ENCODE measurements at places on chromosomes 1 and 21.

DNA sequence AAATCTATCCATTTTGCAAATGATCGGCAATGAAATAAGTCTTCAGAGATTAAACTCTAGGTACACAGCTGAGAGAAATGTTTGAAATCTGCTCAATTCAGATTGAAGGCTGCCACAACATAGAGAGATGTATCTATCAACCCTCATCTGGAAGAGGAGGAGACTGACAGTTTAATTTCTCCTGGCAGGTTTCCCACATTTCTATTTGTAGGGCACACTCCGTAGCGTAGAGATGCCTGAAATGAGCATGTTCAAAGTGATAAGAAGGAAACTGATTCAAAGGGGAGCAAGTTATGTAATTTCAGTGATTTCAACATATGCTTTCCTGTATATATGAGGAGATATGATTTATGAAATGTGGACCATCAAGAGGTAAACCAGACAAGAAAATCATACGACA is 44.1 kb downstream of the NIBAN1 start:
- no peak for DNase-seq

DNA sequence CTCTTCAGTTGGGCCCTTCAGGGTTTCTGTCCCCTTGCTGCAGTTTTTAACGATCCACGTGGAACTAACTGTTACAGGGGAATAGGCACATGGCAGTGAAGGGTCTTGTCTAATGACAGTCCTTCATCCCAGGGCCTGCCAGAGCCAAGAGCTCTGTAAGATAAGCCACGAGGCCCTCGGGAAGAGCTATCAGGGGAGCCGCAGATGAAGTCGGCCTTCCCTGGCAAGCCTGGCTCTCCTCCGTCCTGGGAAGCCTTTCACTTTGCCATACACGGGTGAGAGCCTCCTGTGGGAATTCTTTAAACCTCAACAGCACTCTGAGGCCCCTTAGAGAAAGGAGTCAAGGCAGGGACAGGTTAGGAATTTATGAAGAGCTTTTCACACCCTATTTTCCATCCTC is 29.0 kb downstream of the ACP6 start:
- no peak for DNase-seq

GRCh38 chr1:71706029-71706671 is 576.2 kb downstream of the NEGR1 start:
- DNase-seq, result no peak

DNA sequence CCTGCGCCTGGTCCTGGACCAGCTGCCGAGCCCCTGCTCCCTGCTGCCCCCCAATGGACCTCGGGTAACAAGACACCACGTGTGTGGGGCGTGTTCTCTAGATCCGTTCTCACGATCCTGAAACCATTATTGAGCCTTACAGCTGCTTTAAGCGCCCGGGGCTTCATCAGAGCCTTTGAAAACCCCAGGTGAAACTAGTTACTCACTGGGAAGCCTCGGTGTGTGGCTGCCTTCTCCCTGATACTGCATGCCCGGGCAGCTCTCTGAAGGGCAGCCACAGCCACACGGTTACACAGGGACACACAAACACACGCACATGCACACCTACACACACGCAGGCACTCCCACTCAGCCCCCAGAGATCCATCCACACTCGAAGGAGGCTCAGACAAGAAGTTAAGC is 5.3 kb downstream of the HES2 start:
- DNase-seq, result no peak

GRCh38 chr1:8174807-8175206 is 143.1 kb upstream of the SLC45A1 start:
- DNase-seq, result no peak

DNA sequence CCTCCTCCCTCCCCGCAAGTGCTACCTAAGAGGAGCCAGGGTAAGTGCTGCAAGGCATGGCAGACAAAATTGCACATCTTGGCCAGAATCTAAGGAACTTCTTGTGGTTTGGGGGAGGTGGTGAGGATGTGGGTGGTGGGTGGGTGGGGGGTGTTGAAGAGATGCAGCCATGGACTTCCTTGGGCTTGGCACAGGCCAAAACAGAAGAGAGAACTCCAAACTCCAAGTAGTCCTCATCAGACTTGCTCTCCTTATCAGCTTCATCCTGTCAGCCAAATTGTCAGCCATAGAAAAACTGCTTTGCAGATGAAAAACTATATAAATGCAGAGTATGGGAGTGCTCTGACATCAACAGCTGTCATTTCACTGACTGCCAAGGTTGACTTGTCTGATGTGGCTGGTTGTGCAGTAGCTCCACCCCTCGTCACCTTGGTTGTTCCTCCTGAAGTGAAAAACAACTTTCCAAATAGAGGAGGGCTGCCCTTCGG is 7.1 kb downstream of the AMIGO1 start:
- no peak for DNase-seq

DNA sequence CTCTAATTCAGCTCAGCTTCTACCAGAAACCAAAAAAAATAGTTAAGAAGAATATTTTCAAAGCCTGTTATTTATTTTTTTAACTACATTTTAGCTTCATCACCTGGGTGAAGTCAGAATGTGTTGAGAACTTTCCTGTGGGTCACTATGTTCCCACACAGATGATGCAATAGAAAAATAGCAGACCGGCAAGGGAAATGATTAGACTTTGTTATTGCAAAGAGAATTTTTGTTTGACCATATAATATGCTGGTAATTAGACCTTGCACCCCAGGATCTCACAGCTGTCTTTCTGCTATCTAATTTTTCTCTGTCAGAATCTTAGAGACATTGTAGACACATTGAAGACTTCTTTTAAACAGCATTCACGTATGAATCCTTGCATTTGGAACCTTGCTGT is 299.3 kb downstream of the TBX15 start:
- DNase-seq, result no peak

DNA sequence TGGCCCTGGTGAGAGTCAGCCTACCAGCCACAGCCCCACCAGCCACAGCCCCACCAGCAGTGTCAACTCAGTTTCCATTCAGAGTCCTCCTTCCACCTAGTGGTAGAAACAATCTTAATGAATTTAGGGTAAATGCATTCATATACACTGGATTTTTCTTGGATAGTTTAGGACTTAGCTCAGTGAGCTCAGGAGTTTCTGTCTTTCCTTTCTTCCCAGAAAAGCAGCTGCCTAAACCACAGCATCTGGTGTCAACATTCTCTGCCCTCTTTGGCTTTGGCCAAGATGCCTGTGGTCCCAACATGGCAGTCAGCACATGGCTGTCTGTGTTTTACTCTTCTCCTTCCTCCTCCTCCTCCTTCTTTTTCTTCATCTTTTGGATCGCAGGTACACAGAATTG is 94.0 kb downstream of the CLIC6 start:
- no peak for DNase-seq

DNA sequence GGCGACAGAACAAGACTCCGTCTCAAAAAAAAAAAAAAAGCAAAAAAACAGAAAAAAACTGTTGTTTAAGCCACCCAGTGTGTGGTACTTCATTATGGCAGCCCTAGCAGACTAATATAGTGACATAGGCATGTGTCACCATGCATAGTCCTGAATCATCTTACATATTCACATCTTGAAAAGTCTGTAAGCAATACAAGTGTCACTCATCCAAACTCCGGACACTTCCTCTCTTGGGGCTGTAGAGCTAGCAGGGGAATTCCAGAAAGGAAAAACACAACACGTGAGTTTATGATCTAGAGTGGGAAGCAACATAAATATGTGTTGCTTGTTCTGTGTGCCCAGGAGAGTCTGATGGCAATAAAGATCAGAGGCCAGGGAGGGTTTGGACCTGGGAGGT is 81.6 kb upstream of the KCNE2 start:
- DNase-seq, result no peak

- DNase-seq, result no peak
Measured at GRCh38 chr1:180691322-180691913, 59.6 kb downstream of the XPR1 start.

GRCh38 chr1:116377541-116378529 is 4.8 kb downstream of the ATP1A1 start:
- DNase-seq, result no peak

- peak; percentile 82 for DNase-seq
Measured at GRCh38 chr1:24502709-24503058, at the start of gene RCAN3. TSS of gene RCAN3 (plus strand) at chr1:24502836. CDS start at chr1:24514373, 11,537 bp downstream.

- no peak for DNase-seq
Measured at GRCh38 chr1:45554198-45554597, 3.6 kb downstream of the AKR1A1 start.

GRCh38 chr1:202023001-202023433 is 12.6 kb downstream of the ELF3 start:
- DNase-seq, result no peak

- no peak for DNase-seq
Measured at GRCh38 chr21:37060296-37060695, 12.6 kb downstream of the PIGP start.

GRCh38 chr1:84540759-84541158 is 33.5 kb downstream of the CTBS start:
- no peak for DNase-seq

DNA sequence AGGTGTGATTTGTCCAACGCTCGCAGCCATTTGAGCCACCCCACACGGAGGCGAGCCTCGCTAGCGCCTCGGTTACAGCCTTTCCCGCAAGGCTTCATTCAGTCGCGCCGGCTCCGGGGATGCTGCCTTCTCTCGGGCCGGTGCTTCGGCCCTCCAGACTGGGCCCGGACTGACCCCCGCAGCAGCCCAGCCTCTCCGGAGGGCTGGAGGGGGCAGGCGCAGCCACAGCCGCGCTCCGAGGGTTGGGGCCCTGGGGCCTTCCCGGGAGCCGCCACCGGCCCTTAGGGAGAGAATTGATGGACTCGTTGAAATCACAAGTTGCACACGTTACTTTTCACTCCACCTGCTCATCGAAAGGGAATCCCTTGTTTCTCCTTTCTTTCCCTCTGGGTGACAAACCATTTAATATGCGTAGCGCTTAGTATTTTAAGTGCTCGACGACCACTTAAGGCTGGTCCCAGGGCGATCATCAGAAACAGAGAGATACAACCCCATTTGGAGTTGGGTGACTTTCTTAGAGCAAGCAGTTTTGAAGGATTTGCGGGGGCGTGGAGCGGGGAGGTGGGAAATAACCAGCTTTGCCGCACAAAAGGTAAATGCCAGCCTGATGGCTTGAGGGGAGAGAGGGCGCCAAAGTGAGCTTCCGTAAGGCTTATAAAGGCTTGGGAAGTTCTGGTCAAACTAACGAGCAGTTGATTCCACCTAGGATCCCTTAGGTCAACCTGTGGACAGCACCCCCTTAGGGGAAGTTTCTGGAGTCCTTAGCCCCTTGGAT is 24.6 kb upstream of the ENAH start:
- DNase-seq, result no peak

DNA sequence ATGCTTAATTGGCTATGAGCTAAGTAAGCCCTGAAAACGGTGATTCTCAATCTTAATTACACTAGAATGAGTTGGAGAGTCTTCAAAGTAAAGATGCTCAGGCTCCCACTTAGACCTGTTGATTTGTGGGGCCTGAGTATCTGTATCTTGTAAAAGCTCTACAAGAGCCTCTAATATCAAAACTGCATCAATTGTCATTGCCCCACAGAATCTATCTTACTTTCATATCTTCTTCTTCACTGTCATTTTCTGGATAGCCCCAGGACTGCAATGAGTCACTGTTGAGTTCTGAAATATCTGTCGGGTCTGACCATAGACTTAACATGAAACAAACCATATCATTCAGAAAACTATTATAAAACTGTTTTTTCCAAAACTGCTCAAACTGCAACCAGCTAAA is 102.8 kb upstream of the SERTAD4 start:
- DNase-seq, result no peak

- no peak for DNase-seq
Measured at GRCh38 chr1:29939079-29939478, 702.8 kb downstream of the PTPRU start.

DNA sequence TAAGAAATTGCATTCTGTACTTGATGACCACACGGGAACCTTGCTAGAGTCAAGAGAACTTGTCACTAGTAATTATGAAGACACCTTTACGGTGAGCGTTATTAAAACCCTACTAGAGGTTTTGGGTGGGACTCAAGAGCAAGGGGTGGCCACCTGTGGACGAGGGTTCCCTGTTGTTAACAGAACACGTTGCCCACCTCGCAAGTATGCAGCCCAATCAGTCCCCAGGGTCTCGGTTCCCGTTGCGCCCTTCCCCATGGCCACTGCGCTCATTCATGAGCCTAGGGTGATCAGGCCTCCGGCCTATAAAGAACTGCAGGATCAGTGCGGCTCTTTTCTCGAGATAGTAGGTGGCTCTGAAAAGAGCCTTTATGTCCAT is 30.2 kb upstream of the RNF187 start:
- no peak for DNase-seq

GRCh38 chr1:199173356-199173755 is 534.5 kb downstream of the PTPRC start:
- DNase-seq, result no peak

GRCh38 chr21:17585875-17586450 is 26.7 kb downstream of the BTG3 start:
- DNase-seq, result no peak

DNA sequence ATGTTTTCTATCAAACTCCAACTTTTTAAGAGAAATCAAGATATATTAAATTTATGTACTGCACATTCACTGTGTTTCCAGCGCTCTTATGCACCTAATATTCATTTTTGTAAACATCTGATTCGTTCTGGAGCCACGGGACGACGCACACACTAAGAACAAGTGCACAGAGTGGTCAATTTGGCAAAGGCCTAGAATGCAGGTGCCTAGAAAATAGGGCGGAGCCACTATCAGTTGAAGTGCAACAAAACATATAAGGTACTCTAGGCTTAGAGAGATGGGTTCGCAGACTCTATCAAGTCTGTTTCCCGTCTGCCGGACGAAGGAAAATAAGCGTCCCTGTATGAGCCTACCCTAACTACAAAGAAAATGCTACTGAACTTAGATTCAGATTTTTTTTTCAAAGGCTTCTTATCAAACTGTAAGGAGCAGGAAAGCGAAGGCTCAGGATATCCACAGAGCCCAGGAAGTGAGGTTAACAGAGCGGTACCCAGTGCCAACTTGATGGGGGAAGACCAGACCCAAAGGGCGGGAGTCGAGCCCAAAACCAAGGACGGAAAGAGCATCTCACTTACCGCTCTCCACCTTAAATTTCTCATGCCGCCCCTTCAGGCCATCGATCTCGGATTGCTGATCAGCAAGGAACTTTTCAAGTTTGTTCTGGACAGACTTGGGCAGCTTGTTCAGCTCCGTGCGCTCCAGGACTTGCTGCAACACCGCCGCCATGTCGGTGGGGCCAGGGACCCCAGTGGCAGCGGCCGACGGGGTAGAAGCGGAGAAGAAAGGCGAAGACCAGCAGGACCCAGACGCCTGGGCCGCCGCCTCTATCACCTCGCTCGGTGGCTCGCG is 526 bp downstream of the TPR start:
- DNase-seq, result no peak

DNA sequence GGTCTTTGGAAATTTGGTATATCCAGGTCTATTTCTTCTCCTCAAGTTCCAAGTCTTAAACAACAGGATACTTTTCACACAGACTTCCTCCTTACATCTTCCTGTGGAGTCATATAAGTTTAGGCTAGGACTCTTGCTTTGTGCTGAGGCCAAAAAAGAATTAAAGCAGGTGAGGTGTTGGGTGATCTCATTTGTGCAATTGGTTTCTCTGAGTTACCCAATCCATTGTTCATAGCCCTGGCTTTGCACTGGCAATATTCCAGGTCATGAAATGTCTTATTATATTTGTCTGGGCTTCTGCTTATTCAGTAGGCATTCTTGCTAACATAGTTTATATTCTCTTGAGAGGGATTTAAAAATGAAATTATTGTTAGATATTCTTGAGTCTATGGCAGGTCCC is 14.1 kb upstream of the KIAA0040 start:
- no peak for DNase-seq

- no peak for DNase-seq
Measured at GRCh38 chr1:172400722-172401105, 19.8 kb upstream of the C1orf105 start.

- DNase-seq, result no peak
Measured at GRCh38 chr1:236345728-236346127, 48.4 kb upstream of the EDARADD start.

GRCh38 chr1:155219592-155220031 is 11.1 kb downstream of the MTX1 start:
- no peak for DNase-seq
